Urothelium cell line (cell line): ENCODE measurements at places on chromosomes 5 and 9.
A peak's percentile ranks its signal among the peaks of the same experiment; 100 is the strongest.

DNA sequence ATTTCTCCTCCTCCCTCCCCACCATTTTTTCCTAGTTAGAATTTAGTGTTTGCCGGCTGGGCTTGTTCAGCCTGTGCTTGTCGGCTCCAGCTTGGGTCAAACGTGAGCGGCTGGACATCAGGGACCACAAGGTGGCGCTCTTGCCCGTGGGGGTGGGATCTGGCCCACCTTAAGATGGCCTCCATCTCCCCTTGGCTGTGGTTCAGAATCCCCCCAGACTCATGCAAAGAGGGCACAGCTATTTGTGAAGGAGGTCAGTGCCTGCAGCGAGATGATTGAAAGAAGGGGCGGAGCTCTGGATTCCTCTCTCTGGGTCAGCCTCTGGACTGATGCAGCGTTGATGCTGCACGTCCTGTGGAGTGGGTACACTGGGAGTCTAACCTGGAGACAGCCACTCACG lies 283.3 kb upstream of the TUT7 start:
- peak; percentile 55 for DNase-seq

- peak; percentile 72 for DNase-seq
Measured at GRCh38 chr5:94218374-94218773, 400.0 kb downstream of the KIAA0825 start.

DNA sequence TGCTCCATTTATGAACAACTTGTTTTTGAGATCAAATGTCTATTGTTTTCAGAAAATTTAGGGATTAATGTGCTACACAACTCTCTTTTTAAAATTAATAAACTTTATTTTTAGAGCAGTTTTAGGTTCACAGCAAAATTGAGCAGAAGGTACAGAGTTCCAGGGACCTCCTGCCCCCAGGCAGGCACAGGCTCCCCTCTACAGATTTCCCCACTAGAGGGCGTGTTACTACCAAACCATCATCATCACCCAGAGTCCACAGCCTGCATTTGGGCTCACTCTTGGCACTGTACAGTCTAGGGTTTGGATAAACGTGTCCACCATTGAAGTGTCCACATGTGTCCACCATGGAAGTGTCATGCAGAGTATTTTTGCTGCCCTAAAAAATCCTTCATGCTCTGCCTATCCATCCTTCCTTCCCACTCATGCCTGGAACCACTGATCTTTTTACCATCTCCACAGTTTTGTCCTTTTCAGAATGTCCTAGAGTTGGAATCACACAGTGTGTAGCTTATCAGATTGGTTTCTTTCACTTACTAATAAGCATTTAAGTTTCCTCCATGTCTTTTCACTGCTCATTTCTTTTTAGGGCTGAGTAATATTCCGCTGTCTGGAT lies 61.7 kb downstream of the MRPL36 start:
- DNase-seq = peak; percentile 55

GRCh38 chr9:99114846-99115500 lies 10.1 kb downstream of the TGFBR1 start:
- DNase-seq = no peak

- DNase-seq = no peak
Measured at GRCh38 chr5:147203213-147203612, 31.6 kb upstream of the STK32A start.

DNA sequence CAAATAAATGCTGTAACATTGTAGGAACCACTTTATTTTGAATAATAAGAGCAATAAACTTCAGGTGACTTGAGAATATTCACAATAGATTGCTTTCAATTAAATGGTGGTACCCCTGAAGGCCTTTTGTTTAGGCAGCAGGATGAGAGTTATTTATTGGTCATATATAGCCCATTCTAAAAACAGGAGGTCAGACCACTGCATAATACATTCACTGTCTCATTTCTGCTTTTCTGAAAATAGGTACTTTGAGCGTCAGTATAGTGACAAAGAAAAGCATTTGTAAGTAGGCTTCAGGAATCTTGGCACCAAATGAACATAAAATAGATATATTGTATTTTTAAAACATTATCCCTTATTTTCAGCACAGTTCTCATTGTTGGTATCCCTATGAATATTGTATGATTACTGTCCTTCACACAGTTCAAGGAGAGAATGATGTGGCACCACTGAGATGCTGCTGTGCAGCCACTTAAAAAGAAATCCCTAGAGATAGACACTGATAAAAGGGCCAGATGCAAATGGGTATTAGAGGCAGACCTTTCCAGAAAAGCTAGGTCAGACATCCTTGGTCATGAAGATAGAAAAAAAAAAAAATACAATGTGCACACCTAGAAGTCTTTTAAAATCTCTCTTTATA lies 381.8 kb upstream of the ST8SIA4 start:
- DNase-seq = no peak

DNA sequence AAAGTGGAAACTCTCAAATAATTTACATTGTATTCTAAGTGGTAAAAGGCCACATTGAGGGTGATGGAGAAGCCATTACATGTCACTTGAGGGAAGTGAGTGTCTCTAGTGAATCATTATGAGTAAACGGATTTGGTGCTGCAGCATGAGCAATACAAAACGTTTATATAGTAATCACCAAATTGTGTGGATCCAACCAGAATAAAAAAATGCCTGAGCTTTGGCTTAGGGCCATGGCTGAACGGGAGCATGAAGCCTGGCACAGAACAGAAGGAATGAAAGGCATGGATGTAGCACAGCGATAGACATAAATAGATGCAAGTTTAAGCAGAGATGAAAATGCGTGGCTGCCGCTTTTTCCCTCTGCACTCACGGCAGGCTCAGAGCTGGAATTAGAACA lies 58.3 kb downstream of the PTTG1 start:
- DNase-seq = no peak

- no peak for DNase-seq
Measured at GRCh38 chr5:124908581-124909451, 162.4 kb upstream of the ZNF608 start.

- DNase-seq = no peak
Measured at GRCh38 chr9:130010151-130010988, 32.6 kb downstream of the FNBP1 start.

DNA sequence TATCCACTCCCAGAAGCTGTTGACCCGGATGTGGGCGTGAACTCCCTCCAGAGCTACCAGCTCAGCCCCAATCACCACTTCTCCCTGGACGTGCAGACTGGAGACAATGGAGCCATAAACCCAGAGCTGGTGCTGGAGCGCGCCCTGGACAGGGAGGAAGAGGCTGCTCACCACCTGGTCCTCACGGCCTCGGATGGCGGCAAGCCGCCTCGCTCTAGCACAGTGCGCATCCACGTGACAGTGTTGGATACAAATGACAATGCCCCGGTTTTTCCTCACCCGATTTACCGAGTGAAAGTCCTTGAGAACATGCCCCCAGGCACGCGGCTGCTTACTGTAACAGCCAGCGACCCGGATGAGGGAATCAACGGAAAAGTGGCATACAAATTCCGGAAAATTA lies 834 bp downstream of the PCDHGA8 start:
- DNase-seq = no peak

GRCh38 chr5:7794311-7794710 lies 56.6 kb downstream of the CFAP90 start:
- DNase-seq = no peak

- no peak for DNase-seq
Measured at GRCh38 chr5:2442496-2443354, 308.8 kb downstream of the IRX2 start.

GRCh38 chr5:155258161-155258560 lies 244.6 kb downstream of the KIF4B start:
- DNase-seq = no peak

GRCh38 chr5:123138774-123139173 lies 49.7 kb downstream of the PRDM6 start:
- DNase-seq = no peak

DNA sequence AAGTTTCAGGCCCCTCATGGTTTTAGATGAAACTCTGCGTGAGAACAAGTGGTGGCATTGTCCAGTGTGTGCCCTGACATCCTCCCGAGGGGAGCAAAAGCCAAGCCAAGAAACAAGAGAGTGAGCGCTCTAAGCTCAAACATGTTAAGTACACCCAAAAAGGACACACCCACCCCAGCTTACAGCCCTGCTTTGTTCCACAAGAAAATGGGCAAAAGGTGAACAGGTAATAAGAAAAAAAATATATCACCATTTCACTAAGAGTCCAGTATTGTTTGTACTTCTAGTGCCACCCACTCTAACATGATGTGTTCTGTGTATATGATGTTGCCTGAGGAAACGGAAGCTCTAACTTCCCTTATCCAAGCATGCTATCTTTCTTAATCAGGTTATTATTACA lies 278.2 kb downstream of the SLIT3 start:
- DNase-seq = no peak

DNA sequence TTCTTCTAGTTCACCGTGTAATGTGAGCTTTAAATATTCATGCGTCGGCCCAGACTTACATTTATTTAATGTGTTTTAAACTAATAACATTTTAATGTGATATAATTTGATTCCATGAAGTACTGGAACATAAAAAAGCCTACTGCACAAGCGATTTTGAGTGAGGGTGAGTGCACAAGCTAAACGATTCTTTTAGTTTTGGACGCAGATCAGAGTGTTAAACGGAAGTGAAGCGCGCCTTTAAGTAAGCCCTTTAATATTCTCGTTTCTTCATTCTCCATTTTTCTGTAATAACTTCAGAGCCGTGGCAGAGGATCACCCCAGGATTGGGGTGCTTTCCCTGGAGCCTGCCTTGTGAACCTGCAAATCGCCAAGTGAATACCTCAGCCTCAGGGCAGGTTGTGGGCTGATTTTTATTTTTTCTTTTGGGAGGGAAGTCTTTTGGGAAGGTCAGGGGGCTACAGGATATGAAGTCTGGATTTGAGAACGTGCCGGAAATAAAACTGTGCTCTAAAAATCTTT lies 4.9 kb upstream of the PAX5 start:
- no peak for DNase-seq

DNA sequence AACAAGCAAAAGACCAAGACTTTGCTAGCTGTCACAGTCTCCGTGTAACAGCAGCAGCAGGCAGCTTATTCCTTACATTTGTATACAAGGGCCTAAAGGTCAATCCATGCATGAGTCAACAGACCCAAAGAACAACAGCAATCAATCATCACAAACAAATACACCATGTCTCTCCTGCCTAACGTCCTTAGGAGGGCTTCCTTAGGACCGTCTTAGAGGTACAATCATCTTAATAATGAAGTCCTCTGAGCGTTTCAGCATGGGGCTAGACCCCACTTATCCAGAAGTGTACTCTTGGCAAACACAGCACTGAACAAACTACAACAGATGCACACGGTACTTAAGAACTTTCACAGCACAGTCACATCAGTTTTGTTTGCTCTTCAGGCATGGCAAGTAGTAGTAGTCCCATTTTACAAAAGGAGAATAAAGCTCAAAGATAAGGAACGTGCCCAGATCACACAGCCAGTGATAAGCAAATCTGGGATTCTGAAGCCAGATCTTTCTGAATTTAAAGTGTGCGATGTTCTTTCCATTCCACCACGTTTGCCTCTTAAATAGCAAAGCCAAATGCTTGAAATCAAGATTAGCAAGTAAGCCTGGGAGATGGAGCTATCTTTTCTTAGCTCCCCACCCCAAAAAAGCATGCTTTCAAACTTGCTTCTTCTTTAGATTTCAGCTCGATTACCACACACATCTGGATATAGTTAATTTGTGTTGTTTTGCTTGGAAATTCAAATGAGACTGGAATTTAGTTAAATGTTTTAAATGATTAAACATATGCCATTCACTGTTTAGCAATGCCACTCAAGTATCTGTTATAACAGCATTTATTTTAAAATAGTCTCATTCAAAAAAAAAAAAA lies 24.2 kb downstream of the PSMB7 start:
- DNase-seq = no peak

GRCh38 chr9:116280529-116280928 lies 126.9 kb downstream of the PAPPA start:
- peak; percentile 25 for DNase-seq

DNA sequence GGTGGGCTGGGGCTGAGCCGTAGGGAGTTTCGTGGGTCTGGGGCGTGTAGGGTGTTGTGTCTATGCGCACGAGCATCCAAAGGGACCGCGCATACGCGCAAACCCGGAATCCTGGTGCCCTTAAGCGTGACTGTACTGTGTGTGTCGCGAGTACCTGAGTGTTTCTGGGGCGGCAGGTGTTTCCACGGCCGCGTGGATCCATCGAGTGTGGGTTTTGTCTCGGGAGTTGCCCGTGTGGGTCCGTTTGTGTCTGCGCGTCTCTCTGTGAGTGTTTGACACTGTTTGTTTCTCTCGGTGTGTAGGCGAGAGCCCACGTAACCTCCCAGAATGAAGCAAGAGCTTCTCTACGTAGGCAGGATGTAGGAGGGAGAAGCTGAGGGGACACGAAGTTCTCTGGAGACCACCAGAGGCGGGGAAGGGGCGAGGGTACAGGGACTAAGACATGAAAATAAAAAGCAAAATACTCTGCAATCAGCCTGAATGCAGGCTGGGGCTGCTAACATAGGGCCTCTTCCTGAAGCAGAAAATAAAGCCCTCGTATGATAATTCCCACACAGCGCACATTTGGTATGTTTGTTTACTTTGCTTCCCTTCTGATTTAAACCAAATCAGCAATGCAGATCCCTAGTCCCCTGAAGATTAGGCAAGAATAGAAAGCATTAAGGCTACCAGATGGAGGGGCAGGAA lies 588 bp upstream of the BRINP1 start:
- no peak for DNase-seq

DNA sequence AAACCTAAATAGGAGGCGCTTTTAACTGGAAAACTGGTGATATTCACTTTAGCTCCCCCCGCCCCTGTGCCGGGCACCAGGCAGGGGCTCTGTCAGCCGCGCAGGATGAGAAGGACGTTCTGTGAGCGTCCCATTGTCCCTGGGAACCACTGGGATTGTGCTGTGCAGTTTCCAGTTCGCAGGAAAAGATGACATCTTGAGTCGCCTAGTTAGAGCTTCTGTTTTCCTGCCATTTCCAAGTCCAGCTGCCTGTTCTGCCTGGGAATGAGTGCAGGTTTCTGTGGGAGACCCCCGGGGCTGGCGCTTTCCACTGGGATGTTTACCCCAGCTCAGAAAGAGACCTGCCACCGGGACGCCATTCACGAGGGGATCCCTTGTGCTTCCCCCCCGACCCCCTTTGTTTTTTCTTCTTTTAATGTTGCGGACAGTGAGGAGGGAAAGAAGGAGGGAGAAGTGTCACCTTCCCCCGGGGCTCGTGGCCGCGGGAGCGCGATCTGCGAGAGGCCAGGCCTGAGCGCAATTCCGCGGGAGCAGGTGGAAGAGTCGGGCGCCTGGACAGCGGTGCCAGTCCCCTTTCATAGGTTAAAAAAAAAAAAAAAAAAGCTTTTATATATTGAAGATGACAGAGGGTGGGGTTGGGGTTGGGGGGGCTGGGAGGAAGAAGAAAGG lies 121.5 kb downstream of the RMI1 start:
- no peak for DNase-seq

GRCh38 chr5:109102096-109102690 lies 307.6 kb downstream of the PJA2 start:
- DNase-seq = no peak
